GM06990 (cell line): ENCODE measurements at places on chromosomes 4 and X.
A peak's percentile ranks its signal among the peaks of the same experiment; 100 is the strongest.

- DNase-seq: no peak
These were observed 2.5 kb upstream of the PLP1 start for GRCh38 chrX:103774070-103774642.

- no peak for DNase-seq
These were observed 220.3 kb downstream of the PTTG2 start for GRCh38 chr4:38180456-38180855.

GRCh38 chr4:184274286-184274951 lies 56.7 kb upstream of the ENPP6 start:
- DNase-seq: no peak

DNA sequence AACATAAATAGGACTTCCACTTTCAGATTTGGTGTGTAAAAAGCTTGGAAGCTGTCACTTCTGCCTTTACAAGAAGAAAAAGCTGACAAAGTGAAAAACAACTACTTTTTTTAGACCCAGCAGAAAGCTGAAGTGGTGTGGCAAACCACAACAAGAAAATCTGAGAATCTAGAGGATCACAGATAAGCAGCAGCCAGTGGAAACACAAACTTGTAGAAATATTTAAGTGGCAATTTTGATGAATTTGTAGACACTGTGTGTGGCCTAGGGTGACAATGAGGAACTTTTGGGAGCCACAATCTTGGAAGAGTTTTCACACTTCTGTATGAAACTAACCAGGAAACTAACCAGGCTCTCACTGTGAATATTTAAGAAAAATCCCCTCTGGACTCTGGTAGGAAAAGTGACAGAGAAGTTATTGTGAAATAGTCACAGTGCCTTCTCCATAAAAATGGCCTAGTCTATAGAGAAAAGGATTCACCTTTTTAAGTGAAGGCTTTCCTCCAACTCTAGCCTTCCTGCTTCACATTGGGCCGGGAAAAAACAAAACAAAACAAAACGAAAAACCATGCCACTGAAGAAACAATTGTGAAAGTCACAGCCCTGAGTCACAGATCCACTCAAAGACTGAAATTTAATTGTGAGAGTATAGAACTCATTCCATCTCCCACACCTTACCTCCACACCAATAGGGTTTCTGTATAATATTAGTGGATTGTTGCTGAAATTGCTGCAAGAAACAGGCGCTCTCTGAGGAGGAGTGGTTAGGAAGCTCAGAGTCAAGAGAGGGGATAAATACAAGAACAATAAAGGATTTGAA lies 26.7 kb upstream of the GUCY1A1 start:
- DNase-seq: peak; percentile 19

DNA sequence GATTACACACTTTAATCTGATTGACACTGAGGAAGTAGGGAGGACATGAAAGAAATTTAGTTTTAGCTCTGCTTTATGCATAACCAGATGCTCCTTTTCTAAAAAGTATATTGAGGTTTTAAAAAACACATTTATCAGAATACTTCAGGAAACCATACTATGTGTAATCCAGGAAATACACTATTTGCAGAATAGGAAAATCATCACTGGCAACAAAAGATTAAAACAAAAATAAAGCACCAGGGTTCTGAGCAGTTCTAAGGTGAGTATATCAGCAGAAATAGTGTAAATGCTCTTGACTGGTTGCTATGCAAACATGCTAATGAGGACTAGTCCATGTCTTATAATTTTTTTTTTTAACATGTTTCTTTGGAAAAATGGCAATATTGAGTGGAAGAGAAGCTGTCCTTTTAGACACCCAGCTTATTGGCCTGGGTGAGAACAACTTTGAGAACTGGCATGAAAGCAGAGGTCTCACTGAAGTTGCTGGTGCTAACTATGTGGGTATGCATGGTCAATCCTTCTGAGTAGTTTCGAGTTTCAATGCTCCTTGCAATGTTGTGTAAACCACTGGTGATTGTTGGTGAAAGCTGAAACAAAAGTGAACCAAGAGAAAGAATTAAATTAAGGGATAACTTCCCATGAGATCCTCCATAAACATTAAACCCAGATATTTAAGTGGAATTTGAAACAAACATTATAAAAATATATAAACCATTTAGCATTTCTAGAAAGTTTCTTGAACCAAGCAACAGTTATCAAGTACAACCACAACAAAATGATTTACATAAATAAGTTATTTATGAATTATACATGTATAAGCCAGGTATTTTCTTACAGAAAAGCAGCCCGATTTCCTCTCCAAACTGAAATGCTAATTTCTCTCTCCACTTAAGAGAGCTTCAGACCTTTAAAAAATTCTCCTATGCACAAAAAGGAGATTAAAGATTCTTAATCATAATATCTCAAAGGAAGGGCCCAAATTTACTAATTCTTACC lies 20.4 kb upstream of the SCD5 start:
- DNase-seq: no peak

- DNase-seq: no peak
These were observed 1.0 kb downstream of the NOA1 start for GRCh38 chr4:56976283-56976836.
